ENCODE measurements at places on chromosomes 1 and 21.

DNA sequence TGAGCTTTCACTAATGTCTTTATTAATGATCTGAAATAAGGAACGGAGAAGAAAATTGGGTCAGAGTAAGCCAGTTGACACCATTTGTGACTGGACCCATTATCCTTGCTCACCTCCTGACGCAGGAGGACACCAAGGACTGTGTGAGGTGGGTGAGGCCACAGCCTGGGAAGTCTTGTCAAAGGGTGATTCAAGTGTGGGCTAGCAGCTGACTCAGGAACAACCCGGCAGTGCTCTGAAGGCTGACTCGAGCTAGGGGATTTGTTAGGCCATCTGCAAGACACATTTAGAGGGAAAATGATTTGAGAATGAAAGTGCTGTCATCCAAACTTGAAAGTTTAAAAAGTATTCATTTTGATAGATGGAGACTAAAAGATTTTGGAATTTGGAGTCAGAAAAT, 21.2 kb downstream of the PRRX1 start:
- no peak for DNase-seq

DNA sequence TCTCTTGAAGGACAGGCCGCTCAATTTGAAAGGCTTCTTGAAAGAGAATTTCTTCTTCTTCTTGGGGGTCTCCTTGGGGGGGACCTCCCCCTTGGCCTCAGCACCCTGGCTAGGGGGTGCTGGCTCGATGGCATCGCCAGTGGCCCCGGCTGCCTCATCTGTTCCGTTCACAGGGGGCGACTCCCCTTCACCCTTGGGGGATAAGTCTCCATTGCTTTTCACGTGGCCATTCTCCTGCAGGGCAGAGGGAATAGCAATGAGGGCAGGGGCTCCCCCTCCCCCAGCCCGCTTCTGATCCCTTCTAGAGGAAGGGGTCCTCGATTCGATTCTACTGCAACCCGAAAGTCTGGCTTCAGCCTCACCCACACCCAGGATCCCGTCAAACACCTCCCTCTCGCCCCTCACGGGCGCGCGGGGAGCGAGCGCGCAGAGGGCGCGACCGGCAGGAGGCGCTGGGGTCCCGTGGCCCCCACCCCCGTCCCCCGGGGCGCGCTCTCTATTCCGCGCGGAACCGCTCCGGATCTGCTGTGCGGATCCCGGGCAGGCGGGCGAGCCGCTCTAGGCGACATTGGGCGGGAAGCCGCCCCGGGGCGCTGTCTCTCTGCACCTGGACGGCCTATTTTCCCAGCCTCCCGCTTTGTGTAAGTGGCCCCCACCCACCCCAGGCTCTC, 1.0 kb downstream of the MARCKSL1 start:
- peak; percentile 68 for DNase-seq

- no peak for DNase-seq
Measured at GRCh38 chr1:204564835-204565234, 48.6 kb downstream of the MDM4 start.

DNA sequence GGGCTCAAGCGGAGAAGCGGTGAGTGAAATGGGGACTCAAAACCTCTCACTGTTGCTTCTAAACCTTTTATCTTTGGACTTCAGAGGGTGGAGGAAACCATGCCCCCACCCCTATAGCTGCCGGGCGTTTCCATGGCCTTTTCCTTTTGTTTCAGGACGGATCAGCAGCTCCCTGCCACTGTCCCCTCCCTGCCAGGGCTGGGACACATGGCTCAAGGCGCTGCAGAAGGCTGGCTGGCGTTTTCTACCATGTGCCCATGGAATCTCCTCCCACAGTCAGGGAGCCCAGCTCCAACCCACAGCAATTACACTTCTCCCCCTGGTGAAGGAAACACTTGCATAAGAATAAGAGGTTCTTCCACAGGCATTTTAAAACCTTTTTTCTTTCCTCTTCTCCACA, 812.7 kb downstream of the PLA2G4A start:
- no peak for DNase-seq

DNA sequence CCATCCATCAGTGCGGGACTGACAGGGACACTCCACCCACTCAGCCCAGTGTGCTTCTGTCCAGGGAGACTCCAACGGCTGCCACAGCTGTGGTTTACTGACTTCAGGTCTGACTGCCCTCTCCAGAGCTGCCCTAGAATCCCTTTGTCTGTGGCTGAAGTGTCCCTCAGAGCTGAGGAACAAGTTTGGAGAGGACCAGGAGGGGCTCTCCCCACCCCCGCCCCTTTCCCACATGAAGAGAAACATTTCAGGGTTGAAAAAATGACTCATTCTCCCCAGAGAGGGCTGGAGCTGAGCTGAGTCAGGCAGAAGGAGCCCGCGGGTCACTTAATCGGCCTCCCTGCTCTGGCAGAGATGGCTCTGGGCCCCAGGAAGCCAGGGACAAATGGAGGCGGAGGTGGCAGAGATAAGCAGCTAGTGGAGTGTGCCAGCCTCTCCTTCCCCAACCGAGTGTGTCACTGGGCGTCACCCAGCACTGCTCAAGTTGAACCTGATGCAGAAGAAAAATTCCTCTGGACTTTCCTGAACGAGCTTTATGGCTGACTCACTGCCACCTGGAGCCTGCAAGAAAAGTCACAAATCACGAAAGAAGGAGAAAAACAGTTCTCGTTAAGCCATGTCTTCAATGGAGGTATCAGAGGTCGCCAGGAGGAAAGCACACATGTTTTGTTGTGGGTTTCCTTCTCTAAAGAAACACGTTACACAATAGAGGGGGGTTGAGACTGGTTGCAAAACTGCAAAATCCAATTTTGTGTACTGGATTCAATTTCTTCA, 34.3 kb upstream of the ECE1 start:
- DNase-seq: peak; percentile 72

DNA sequence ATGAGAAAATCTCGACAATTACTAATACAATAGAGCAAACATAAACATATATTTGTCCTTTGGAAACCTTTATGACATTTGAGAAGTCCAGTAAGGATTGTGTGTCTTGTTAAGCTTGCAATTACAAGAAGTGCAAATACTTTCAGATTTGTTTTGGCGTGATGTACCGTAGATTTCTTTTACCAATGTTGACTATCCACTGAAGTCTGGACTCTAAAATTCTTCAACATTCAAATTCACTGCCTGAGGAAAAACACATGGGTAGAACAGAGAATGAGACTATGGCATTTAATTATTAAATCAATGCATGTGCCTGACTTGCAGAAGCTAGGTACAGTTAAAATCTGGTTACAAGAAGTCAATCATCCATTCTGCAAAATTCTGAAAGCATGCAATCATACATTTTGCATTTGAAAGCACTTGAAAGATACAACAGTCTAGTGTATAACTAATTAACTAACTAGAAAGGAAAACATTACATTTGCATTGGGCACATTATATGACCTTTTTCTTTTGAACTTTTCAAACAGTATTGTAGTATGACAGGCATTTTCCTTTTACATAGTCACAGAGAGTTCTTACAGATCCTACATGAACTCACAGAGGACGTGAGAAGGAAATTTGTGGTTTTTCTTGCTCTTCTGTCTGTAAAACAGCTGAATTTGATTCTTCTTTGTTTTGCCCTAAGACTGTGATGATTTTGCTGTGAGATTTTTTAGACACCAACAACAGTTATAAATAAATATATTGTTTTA, 511.1 kb upstream of the ADGRL4 start:
- no peak for DNase-seq

- DNase-seq: no peak
Measured at GRCh38 chr1:11704691-11705475, 13.4 kb downstream of the DRAXIN start.

GRCh38 chr1:61439234-61439633, 285.7 kb downstream of the TM2D1 start:
- DNase-seq: no peak

GRCh38 chr1:170556917-170557316, 25.0 kb downstream of the GORAB start:
- no peak for DNase-seq

DNA sequence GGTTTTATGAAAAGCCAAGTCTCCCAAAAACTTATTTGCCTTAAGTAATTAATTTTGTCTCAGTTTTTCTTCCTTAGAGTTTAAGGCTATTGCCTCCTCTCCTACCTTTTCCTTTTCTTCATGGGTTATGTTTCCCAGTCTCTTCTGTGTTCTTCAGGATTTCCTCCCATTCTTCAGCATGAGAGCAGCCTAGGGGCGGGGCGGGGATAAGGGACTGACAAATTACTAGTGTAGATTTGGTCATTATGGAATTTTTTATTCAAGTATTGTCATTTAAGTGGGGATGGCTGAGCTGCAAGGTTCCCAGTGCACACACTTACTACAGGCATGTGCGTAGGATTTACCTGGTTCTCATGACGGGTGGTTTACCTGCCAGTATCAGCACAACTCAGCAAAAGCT, 35.2 kb upstream of the PIGV start:
- DNase-seq: no peak

GRCh38 chr1:7570311-7570710, 200.8 kb upstream of the VAMP3 start:
- no peak for DNase-seq

DNA sequence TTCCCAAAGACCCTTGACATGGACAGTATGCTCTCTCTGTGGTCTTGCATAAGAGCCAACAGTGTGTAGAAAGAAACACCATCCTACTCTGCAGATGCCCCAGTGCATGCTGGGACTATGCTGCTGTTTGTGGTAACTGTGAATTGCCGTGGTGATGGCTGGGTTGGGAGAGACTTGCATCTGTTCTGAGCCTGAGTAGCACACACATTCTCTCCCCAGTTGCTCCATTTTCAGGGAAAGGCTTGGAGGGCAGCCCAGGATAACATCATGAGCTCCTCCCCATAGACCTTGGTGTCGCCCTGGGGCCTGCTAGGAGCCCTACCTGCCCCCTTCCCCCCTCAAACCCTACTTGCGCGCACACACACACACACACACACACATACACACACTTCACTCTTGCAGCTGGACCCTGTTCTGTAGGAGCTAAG, 120.9 kb upstream of the IPO9 start:
- peak; percentile 69 for DNase-seq

DNA sequence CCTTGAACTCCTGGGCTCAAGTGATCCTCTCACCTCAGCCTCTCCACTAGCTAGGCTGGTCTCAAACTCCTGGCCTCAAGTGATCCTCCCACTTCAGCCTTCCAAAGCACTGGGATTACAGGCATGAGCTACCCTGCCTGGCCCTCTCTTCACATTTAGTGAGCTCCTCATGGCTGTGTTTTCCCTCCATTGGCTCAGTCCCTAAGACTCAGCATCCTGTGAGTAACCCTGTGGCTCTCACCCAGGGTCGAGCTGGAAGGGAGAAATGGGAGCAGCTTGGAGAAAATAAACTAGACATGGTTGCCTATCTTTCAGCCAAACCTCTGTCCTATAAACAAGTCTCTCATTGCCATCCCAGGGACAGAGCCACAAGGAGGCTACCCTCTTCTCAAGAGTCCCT, 17.5 kb downstream of the NCF2 start:
- no peak for DNase-seq

- no peak for DNase-seq
Measured at GRCh38 chr21:14617871-14618270, 71.8 kb upstream of the SAMSN1 start.

DNA sequence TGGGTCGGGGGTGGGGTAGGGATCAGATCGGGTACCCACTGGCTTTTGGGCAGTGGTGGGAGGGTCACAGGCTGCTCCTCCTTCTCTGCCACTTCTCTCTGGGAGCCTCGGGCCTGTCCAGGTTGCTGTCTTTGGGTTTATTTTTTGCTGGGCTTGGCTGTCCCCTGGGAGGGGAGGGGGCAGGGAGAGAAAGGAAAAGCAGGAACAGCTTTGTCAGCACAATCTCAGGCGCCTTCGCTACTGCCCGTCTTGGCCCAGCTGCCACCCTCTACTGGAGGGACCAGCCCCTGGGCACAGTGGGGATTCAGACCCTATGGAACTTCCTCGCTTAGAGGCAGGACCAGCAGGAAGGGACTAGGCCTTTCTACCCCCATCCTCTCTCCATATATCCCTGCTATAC, 8.4 kb downstream of the KCNQ4 start:
- DNase-seq: no peak

DNA sequence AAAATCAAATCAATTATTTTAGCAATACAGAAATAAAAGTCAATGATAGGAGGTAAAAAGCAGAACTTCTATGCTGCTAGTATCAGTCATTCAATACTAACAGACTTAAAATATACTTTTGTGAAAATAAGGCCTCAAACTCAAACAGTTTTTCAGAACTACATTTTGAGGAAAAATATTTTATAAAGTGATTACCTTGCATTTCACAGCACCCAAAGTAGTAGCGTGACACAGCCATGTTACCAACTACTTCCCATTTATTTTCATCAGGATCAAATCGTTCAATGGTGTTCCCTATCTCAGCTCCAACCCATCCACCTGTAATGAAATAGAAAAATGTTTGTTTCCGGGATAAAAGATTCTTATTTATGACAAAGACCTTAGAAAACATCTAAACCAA, 28.7 kb downstream of the TMEM69 start:
- no peak for DNase-seq

DNA sequence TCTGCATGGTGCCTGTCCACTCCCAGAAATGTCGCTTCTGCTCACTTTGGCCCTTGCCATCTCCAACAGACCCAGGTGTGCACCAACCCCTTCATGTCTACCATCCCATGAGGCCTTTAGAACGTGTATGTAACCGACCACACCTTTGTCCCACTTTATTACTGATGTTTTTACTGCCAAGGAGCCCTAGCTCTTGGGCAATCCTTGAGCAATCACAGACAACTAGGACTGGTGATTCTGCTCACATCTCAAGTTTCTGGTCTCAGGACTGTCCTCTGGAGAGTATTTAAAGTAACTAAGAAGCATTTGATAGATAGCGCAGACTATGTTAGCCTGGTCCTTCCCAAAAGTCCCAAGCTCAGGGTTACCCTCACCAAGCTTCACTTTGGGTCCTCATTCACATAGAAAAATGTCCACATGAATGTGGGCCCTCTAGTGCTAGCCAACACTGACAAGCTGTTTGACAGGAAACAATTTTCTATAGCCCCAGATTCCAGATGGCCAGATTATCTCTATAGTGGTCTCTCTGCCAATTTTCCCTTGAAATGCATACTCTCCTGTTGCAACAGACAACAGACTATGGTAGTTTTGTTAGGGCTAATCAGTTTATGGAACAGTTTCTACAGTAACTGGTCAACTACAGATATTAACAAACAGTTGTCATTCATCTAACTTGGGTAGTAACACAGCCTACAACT, 6.9 kb upstream of the TMEM81 start:
- DNase-seq: no peak

DNA sequence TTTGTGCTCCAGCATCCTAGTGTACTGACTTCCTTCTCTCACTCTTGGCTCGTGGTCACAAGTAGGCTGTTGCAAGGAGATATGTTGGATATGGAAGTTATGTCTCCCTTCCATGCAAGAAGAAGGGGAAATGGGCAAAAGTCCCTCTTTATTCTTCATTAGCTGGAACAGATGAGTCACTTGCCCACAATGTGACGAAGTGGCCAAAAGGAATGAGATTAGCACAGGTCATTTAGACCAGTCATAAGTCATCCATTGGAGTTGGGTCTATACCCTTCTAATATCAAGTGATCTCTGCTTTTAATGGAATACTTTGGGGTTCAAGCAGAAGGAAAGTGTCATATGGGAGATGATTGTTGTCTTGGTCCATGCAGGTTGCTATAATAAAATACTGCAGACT, 91.2 kb upstream of the NGF start:
- no peak for DNase-seq

- no peak for DNase-seq
Measured at GRCh38 chr1:227792216-227793078, 23.0 kb upstream of the PRSS38 start.

All from right hindlimb (tissue), 1 donor.